Activated naive CD8-positive, alpha-beta T cell treated with anti-CD3 and anti-CD28 coated beads for 36 hours (primary cell): ENCODE measurements at places on chromosomes 13 and 19.

DNA sequence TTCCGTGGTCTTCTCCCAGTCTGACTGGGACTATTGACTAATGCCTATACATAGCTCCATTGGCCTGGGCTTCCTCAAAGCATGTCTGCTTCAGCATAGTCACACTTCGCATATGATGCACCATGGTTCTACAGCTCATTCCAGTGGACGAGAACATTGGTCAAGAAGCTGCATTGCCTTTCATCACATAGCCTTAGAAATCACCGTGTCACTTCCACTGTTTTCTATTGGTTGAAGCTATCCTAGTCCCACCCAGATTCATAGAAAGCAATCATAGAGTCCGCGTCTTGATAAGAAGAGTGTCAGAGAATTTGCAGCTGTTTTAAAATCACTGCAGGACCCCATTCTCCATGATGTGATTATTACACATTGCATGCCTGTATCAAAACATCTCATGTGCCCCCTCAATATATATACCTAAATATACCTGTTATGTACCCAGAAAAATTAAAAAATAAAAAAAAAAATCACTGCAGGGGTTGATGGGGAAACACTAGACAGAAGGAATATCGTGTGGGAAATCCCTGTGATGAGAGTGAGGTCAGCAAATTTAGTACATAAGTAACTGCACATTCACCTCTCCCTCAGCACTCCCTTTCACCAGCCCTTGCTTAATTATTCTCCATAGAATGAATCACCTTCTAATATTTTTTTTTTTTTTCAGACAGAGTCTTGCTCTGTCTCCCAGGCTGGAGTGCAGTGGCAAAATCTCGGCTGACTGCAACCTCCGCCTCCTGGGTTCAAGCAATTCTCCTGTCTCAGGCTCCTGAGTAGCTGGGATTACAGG lies 2.2 kb upstream of the ARHGAP33 start:
- DNase-seq = no peak

DNA sequence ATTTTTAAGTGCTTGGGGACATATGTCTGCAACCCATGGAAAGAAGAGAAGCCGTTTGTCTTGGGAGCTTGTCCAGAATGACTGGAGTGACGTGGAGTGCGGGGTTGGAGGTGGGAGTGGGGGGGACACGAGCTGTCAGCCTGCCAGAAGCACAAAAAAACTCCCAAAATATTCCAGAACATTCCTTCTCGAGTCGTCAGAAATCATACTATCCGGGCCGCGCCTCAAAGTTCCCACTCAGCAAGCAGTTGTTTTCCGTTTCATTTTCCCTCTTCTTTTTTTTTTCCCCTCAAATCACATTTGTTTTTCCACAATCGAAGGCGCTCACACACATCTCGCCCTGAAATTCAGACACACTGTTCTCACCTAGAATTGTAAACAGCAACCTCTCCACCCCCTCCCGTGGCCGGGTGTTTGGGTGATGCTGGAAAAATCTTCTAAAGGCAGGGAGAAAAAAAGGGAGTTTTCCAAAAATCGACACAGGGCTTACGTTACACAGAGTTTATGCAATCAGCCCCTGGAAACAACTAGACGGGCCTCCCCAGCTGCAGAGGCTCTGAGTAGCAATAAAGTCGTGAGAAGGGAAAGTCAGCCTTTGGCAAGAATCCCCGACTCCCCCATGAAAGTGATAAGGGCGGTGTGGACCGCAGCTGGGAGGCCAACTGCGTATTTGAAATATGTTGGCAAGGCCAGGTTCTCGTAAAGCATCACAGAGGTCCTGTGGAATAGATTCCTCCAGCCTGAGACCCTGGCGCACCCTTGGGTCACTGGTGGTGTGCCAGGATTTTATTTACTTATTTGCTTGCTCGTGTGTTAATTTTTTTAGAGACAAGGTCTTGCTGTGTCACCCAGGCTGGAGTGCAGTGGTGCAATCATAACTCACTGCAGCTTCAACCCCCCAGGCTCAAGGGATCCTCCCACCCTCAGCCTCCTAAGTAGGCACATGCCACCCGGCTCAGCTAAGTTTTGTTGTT lies 31.2 kb upstream of the KLF2 start:
- DNase-seq = no peak

GRCh38 chr13:32548837-32549236 lies 10.2 kb upstream of the N4BP2L2 start:
- DNase-seq = no peak

DNA sequence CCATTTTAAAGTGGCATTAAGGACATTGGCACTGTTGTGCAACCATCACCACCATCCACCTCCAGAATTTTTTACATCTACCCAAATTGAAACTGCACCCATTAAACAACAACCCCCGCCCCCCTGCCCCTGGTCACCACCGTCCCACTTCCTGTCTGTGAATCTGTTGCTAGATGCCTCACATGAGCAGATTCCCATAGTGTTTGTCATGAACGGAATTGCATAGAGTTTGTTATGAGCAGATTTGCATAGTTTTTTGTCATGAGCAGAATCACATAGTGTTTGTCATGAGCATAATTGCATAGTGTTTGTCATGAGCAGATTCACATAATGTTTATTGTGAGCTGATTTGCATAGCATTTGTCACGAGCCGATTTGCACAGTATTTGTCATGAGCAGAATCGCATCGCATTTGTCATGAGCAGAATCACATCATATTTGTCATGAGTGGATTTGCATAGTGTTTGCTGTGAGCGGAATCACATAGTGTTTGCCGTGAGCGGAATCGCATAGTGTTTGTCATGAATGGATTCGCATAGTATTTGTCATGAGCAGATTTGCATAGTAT lies 54.0 kb upstream of the GTF3A start:
- DNase-seq = no peak

- no peak for DNase-seq
Measured at GRCh38 chr13:98521461-98522247, 55.3 kb downstream of the STK24 start.

DNA sequence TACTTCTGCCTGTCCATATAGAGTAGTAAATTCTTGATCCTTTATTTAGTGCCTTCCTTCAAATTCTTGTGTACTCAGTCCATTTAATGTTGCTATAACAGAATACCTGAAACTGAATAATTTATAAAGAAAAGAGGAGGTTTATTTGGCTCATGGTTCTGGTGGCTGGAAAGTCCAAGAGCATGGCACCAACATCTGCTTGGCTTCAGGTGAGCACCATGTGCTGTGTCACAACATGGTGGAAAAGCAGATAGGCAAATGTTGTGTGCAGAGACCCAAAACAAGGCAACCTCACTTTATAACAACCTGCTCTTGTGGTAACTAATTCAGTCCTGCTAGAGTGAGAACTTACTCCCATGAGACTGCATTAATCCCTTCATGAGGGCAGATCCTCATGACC lies 195.3 kb downstream of the LMO7 start:
- no peak for DNase-seq

DNA sequence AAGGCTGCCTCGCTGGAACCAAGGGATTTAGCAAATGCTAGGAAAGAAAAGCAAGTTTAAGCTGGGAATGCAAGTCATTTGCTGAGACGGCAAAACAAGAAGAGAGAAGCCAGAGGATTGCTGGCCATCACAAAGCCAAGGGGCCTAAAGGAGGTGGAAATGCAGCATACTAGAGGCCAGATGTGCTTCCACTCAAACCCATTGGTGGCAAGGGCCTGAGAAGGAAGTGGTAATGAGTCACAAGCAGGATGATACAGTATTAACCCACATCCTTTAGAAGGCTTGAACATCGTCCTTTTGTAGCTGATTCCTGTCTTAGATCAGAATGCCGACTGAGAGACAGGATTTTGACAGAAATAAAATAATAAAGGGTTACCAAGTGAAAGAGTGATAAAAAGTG lies 68.2 kb downstream of the ITGBL1 start:
- peak; percentile 10 for DNase-seq

GRCh38 chr13:26326562-26326961 lies 72.6 kb downstream of the CDK8 start:
- no peak for DNase-seq

GRCh38 chr19:5827891-5828660 lies 11.4 kb downstream of the FUT6 start:
- peak; percentile 97 for DNase-seq

GRCh38 chr19:5205381-5205780 lies 135.2 kb downstream of the PTPRS start:
- peak; percentile 23 for DNase-seq

- no peak for DNase-seq
Measured at GRCh38 chr19:57305056-57305455, 15.2 kb upstream of the ZNF543 start.

DNA sequence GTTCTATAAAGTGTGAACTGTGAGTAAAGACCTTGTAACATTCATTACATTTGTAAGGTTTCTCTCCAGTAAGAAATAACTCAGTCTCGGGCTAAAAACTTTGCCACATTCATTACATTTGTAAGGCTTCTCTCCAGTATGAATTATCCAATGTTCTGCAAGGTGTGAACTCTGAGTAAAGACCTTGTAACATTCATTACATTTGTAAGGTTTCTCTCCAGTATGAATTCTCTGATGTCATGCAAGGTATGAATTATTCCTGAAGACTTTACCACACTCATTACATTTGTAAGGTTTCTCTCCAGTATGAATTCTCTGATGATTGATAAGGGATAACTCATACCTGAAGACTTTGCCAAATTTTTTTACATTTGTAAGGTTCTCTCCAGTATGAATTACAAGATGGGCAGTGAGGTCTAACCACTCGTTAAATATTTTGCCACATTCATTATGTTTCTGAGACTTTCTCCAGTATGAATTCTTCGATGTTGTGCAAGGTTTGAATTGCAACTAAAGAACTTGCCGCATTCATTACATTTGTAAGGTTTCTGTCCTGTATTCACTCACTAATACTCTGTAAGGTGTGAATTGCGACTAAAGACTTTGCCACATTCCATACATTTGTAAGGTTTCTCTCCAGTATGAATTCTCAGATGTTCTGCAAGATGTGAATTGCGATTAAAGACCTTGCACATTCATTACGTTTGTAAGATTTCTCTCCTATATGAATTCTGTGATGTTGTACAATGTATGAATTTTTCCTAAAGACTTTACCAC lies 21.2 kb downstream of the ZNF578 start:
- DNase-seq = no peak

GRCh38 chr13:51502153-51502651 lies 49.4 kb upstream of the INTS6 start:
- peak; percentile 51 for DNase-seq

DNA sequence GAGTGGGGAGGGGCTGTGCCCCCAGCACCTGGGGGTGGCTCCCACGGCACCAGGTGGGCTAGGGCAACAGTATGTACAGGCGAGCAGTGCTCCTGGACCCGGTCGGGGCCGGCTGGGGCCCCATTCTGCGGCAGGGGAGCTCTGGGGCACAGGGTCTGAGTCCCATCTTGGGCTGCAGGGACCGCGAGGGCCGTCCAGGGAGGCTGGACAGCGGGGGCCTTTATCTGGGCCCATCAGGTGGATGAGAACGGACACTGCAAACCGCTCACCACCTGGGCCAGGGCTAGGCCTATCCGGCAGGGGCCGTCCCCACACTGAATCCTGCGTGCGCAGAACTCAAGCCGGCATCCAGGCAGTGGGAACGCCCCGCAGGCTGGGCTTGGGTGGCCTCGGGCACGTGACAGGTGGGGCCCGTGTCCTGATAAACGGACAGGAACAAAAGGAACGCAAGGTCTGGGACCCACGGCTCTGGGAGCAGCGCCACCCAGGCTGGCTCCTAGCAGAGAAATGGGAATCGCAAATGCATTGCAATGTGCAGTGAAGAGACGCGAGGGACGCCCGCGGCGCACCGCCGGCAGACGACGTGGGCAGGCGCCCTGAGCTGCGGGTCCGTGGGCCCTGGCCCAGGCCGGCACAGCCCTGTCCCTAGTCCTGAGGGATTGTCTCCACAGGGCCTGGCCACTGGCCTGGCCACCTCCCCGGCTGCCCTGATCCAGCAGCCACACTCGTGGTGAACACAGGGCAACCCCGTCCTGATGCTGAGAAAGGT lies 29.7 kb downstream of the BTBD2 start:
- DNase-seq = no peak

GRCh38 chr13:37349916-37350315 lies 244.5 kb upstream of the CSNK1A1L start:
- DNase-seq = no peak

- no peak for DNase-seq
Measured at GRCh38 chr13:31951215-31951678, 80.3 kb upstream of the FRY start.

DNA sequence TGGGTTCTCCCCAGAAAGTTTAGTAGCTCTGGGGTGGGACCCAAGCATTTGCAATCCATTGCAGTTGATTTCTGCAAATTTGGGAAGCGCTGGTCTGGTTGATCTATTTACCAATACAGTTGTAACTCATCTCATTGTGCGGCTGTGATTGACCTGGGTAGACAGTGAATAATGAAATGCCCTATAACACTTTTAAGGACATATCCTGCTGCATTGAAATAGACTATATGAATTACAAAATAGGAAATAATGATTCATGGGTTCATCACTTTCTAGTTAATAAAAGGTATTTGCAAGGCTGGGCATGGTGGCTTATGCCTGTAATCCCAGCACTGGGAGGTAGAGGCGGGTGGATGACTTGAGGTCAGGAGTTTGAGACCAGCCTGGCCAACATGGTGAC lies 59.0 kb upstream of the FARP1 start:
- no peak for DNase-seq

DNA sequence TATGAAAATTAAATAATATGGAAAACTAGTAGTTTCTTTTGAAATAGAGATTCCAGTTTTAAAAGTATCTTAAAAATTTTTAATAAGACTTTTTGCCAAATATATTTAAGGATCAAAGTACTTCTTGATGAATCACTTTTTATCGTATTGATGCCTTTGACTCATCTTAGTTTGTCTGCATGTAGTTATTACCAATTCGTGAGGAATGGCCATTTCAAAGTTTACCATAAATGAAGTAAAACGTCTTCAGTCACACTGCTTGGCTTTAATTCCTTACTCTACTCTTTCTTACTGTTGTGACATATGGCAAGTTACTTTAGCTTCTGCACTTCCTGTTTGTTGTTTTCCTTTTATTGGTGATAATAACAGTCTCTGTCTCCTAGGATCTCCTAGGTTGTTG lies 38.3 kb downstream of the NDFIP2 start:
- no peak for DNase-seq

- DNase-seq = peak; percentile 66
Measured at GRCh38 chr19:46529622-46530451, 34.2 kb upstream of the PNMA8B start.

- DNase-seq = no peak
Measured at GRCh38 chr13:23628250-23628649, 58.0 kb downstream of the TNFRSF19 start.

GRCh38 chr13:48346583-48346982 lies 43.0 kb downstream of the RB1 start:
- DNase-seq = no peak

- DNase-seq = peak; percentile 75
Measured at GRCh38 chr13:99656092-99656745, 154.9 kb downstream of the TM9SF2 start.

GRCh38 chr13:34031610-34032009 lies 213.7 kb downstream of the RFC3 start:
- DNase-seq = no peak

- no peak for DNase-seq
Measured at GRCh38 chr13:113950451-113951245, 23.2 kb downstream of the C13orf46 start.
